ENCODE measurements at places on chromosomes 7 and 10.

- no peak for DNase-seq
Observed at GRCh38 chr7:80941208-80941758, 22.4 kb upstream of the SEMA3C start.

DNA sequence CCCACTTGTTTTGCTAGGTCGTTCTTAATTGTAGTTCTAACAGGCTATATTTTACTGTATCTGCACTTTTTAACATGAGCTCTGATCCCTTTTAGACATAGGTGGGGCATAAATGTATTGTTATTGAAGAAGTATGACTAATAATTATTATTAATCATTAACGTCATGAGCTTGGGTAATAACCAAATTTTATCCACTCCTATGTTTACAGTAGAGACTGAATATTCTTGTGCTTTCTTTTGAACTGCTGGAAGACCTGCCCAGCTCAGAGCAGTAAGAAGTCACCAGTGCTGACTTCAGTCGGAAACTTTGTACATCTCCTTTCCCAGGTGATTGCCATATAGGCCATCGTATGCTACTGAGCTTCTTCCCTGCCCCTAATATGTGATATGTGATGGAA, 18.7 kb downstream of the PKD2L1 start:
- DNase-seq = no peak

DNA sequence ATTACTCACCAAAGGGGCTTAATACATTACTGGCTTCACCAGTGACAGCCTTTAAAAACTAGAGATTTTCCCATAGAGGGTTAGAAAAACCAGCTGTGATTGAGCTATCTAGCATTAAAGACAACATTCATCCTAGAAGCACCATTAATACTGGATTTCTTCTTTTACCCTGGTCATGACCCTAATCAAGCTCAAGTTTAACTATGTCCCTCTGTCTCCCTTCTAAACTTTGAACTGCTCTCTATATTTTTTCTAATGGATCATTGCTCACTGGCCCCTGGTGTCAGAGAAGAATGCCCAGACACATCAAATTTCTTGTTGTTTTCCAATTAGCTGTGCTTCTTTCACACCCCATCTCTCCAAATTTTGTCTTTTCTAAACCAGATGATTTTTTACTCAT, 1101.3 kb downstream of the XPNPEP1 start:
- no peak for DNase-seq

DNA sequence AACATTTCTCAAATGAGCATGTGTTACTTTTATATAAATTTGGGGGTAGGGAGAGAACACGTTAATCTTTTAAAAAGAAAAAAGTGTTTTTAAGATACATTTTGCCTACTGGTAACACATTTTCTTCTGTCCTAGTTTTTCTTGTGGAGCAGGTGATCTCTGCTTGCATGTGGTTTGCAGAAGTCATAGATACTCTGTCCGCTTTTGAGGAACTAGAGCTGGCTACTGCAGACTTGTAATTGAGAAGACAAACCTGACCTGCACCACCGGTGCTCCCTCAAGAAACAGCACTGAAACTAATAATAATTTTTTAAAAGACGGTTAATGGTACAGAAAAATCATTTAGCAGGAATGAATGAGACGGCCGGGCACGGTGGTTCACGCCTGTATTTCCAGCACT, 243.1 kb downstream of the KIAA1217 start:
- DNase-seq = no peak

DNA sequence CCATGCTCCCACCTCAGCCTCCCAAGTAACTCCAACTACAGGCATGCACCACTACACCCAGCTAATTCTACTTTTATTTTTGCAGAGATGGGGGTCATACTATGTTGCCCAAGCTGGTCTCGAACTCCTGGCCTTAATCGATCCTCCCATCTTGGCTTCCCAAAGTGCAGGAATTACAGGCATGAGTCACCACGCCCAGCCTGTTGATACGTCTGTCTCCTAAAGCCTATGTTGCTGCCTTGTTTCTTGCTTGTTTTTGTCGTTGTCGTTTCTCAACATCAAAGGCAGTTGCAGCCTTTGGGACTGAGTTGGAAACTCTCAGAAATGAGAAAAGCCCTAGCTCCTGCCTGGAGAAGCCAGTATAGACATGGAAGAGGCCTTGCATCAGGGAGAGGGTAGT, 49.9 kb downstream of the SORBS1 start:
- no peak for DNase-seq

DNA sequence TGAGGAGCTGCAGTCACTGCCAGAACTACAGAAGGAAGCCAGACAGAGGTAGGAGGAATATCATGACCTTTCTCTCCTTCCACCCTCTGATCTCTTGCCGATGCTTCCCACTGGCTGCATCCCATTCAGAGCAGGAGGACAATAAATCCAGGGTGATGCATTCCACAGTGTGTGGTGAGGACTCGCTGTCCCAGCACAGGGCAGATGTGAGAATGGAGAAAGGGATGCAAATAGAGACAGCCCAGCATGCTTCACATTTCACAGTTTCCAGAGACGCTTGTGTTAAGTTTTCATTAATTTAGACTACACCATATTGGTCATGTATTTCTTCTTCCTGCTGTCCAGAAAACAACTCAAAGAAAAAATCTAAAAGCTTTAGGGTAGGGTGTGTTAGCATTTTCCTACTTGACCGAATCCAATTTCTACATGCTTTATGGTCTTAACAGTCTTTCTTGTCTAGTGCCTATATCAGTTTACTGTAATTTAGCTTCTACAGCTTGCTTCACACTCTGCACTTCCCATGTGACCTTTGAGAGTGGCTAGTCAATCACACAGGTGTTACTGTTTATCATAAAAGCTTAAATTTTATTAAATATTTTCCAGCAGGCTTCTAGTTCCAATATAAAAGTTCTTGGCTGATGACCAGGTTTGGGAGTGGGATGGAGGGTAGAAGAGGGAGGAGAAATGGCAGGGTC, 155.6 kb downstream of the RAPGEF5 start:
- DNase-seq = no peak

DNA sequence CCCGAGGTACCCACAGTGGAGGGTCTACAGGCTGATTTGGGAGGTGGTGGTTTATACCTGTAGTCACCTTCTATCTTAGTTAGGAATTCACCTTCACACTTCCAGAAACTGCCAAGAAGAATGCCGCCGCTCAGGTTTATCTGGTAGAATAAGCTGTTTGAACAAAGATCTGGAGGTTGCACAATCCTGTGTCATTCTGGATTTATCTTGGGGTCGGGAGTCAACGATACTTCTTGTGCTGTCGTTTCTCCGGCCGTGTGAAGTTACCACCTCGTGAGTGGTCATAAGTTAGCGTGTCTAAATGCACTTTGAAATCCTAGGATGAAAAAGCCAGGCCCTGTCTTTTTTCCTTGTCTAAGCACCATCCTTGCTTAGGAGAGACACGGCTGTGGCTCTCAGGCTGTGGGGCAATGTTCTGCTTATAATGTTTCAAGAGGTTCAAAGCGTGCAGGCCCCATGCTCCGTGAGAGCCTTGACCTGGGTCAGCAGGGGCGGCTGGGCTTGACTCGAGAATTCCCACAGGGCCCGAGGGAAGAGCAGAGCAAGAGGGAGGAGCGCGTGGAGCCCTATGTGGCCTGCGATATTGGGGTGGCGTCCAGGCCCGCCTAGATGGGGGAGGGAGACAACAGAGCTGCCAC, 35.5 kb downstream of the GRIFIN start:
- no peak for DNase-seq

Measured in activated T-cell treated with anti-CD3 and anti-CD28 coated beads for 1 hour (primary cell).